ENCODE measurements at places on chromosomes 3 and 15.

- no peak for DNase-seq
These were observed 100.7 kb downstream of the SMARCC1 start for GRCh38 chr3:47681016-47681415.

- DNase-seq, result no peak
These were observed 3.2 kb downstream of the MGLL start for GRCh38 chr3:127819086-127819485.

- DNase-seq, result no peak
These were observed 4.0 kb upstream of the ZXDC start for GRCh38 chr3:126479642-126480041.

- DNase-seq, result no peak
These were observed 15.1 kb downstream of the PPARG start for GRCh38 chr3:12303993-12304392.

DNA sequence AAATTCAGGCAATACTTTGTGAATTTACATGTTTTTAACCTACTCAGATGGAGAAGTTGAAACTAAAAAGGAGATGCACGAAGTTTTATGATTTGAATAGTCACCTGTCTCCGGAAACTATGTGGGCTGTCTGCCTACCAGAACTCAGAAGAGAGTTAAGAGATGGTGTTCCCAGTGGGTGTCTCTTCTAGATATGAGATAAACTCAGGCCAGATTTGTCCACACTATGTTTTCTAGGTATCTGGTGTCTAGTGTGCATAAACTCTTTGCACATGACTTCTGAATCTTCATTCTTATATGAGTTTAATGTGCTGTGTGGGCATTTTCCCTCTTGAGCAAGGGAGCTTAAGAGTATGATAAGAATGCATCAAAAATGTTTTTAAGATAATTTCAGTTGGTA, 222.8 kb downstream of the FOXP1 start:
- DNase-seq, result no peak

DNA sequence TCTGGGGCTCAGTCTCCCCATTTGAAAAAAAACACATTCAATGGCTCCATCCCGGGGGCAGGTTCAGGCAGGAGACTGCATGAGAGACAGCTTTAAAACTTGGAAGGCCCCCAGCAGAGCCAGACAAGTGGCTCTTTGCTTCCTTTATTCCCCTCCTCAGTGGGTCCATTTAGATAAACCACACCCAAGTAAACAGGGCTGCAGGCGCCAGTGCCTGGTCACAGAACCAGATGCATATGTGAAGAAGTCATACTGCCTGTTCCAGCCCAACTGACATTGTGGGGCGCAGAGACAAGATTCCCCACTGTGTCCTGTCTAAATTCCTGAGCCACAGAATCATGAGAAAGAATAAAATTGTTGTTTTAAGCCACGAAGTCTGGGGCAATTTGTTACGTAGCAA, 9.0 kb downstream of the FBN1 start:
- DNase-seq, result no peak

- DNase-seq, result no peak
These were observed 74.3 kb upstream of the VGLL4 start for GRCh38 chr3:11717768-11718636.

- no peak for DNase-seq
These were observed 471.1 kb downstream of the SHQ1 start for GRCh38 chr3:72376956-72377710.

DNA sequence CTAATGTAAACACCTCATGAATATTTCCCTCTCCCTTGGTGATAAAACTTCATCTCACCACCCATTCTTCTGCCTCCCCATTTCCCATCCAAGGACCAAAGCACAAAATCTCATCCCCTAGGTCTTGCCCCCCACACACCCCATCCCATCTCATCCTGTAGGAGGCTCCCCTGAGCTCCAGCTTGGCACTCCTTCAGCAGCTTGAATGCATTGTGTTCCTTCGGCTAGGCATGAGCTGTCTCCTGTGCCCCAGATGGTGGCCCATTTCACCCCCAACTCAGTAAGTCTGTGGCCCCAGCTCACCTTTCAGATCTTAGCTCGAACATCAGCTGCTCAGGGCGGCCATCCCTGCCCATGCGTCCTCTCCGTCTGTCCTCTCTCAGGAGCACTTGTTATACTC, 203.6 kb upstream of the NR2F2 start:
- no peak for DNase-seq
